ENCODE measurements at places on chromosomes 16 and 17. TPM values are rescaled to one million over a fixed set of nuclear protein-coding genes. Genes with fewer than 3 reads are reported as not detected.

The SLC39A11 gene
- total RNA-seq: 16.5 TPM

The ITGA2B gene
- 1.2 TPM for total RNA-seq

The SMPD3 gene
- 0.09 TPM for total RNA-seq

The CENPT gene
- total RNA-seq: 28.7 TPM
